Mesenteric fat pad (tissue), 1 donor: ENCODE measurements at places on chromosomes 5 and 9. TPM values are rescaled to one million over a fixed set of nuclear protein-coding genes. Genes with fewer than 3 reads are reported as not detected.

- no peak for DNase-seq
Measured at GRCh38 chr5:179141867-179142266, 81.7 kb downstream of the ZNF354C start.

DNA sequence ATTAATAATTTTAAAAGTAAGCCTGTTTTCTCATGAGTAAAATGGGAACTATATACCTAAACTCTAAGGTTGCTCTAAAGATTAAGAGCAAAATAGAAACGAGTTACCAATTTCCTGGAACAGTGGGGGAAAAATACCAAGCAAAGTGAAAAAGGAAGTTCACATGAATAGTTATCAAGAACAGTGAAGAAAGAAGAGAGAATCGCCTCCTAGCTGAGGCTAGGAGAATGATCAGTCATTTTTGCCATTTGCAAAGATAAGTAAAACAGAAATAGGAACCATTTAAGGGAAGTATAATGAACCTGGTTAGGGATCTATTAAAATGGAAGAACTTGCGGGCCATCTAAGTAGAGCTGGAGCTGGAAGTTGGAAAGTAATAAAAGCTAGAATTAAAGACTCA, 50.7 kb downstream of the P4HA2 start:
- DNase-seq = no peak

- no peak for DNase-seq
Measured at GRCh38 chr5:38576442-38576841, 20.0 kb upstream of the LIFR start.

GTF3C5 gene
- total RNA-seq = 32.3 TPM

DNA sequence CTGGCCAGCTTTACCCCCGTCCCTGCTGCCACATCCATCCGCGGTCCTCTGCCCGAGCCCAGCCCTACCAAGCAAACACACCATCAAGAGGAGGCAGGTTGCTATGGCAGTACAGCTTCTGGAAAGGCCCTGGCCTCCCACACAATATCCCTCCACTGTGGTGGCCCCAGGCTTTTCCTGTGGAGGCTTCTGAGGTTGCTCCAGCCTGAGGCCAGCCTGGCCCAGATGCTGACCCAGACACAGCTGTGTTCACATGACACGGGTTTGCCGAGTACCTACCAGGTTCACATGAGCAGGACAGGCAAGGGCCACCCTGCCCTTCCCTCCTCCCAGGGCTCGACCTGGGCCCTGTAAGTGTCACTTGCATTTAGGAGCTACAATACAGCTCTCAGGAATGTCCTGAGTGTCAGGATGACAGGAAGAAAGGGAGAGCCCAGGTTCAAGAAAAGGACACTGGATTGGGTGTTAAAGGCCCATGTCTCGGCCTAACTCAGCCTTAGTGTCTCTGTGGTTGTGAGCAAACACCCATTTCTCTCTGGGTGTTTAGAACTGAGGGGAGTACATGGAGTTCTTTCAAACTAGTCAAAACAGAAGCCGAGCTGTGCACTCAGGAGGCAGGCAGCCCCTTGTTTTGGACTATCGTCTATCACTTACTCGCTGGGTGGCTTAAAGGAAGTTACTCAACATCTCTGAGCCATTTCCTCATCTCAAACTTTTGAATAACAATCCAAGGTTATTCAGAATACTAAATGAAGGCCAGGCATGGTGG, 40.2 kb downstream of the NAIF1 start:
- DNase-seq = no peak

PGM5 gene
- 17.6 TPM for total RNA-seq

DNA sequence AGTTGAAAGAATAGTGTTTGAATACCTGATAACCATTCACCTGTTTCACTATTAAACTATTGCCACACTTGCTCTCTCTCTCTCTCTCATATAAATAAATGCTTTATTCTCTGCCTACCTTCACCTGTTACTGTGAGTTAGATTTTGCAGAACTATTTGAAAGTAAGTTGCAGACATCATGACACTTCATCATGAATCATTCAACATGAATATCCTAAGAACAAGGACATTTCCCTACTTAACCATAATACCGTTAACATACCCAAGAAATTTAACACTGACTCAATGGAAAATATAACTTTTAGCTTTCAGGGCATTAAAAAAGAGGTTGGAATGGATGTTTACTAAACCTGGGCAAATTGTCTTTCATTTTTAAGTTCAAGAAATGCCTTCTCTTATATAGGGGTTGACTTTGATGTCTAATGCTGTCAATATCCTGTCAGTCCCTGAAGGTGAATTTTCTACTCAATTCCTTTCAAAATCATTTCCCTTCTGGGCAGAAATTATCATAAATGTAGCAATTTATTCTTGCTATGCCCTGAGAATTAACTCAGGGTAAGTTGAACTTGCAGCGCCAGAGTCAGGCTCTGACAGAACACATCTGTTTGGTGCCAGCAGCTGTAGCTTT, 582.6 kb upstream of the TLE4 start:
- no peak for DNase-seq

- DNase-seq = no peak
Measured at GRCh38 chr5:161373345-161373707, 173.2 kb downstream of the GABRB2 start.

DNA sequence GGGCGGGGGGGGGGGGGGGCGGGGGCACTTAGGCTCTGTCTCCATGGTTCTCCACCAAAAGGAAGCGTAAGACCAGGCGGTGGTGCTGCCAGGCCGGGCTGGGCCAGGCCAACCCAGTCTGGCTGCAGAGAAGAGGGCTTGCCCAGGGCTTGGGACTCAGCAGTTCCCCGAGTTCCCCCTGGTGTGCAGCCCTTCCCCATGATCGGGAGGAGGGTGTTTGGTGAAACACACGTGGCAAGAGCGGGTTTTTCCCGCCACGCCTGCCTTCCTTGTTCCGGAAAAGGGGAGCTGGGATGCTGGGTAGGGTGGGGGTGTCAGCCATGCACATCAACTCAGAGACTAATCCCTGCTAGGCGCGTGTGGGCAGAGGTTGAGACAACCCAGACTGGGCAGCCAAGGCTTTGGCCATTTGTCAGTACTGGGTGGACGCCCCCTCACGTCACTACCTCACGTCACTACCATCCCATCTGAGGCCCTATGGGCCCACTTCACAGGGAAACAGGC, 32.9 kb downstream of the PRRX2 start:
- no peak for DNase-seq

DNA sequence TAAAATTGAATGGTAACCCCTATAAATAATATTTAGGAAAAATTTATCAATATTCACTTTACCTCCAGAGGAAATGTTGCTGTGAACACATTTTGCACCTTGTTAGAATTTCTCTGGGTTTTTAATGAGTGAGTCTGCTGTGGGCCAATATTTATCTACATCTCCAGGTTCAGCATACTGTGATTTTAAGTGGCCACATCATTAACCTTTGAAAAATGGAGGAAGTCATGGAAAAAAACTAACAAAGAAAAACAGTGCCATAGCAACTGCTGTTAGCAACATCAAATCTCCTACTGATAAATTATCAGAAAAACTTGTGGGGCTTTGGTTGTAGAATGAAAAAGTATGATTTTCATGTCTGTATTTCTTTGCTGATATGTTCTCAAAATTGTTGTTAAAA, 55.0 kb downstream of the CD180 start:
- no peak for DNase-seq

- DNase-seq = no peak
Measured at GRCh38 chr5:1853531-1853930, 29.2 kb downstream of the IRX4 start.

- DNase-seq = no peak
Measured at GRCh38 chr5:1021136-1021968, 12.8 kb downstream of the NKD2 start.

SLCO6A1 gene
- total RNA-seq = not detected

- DNase-seq = no peak
Measured at GRCh38 chr9:112245126-112245525, 70.0 kb upstream of the SUSD1 start.

GRCh38 chr5:57718155-57718554, 235.5 kb upstream of the ACTBL2 start:
- DNase-seq = no peak

FYB1 gene
- total RNA-seq = 27.8 TPM

DNA sequence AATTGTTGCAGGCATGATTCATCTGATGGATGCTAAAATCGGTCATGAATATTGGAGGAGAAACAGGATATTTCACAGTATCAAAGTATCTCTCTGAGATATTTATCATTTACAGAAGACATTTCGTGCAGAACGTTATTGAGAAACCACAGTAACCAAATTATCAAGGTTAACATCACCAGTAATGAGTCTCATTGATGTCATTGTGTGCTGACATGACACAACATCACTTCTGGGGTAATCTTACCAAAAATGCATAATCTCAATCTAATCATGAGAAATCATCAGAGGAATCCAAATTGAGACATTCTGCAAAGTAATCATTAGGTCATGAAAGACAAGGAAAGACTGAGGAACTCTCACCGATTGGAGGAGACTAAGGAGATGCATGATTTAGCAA, 42.7 kb downstream of the C5orf22 start:
- DNase-seq = no peak

GRCh38 chr5:133265720-133266526, 214.1 kb downstream of the HSPA4 start:
- DNase-seq = no peak

DNA sequence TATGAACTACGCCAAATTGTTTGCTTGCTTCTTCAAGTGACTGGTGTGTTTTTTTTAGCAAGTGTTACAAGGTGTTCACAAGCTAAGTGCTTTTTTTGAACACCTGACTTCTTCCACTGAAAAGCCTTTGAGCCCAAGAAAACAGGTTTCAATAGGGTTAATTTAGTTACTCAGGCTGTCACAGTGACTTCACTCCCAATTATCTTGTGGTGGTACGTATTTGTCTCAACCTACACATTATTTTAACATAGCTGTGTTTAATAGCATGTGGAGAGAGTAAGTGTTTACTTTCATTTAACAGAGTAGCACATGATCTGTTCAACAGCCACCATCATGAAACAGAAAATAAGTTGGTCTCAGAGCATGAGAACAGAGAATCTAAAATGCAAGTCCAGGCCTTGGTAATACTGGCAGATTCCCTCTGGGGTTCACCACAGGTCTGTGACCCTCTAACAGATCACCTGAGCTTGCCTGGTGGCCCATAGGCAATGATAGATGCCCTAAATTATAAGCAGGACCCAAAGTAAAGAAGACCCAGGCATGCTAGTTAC, 267.7 kb upstream of the SMARCA2 start:
- DNase-seq = no peak

- no peak for DNase-seq
Measured at GRCh38 chr5:179806250-179807048, at the start of gene MGAT4B. TSS of gene MGAT4B (minus strand) at chr5:179806866. CDS start at chr5:179806583, 283 bp downstream.

SV2C gene
- total RNA-seq = not detected

DNA sequence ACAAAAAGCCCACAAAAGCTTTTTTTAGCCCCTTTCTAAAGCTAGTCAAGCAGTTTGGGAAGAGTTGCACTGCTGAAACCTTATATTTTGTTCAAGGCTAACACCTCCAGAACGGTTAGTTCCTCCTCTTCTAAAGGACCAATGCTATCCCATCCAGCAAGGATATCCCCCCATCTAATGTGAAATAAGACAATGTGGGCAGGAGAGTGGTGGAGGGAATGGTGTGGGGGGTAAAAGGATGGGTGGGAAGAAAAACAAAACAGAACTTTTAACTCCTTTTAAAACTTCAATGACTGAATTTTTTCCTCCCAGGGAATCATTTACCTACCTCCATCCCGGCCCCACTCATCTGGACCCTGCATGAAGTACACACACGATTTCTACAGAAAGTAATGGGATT, 21.2 kb downstream of the PTCH1 start:
- DNase-seq = no peak

NEUROG1 gene
- total RNA-seq = not detected

LAMC3 gene
- total RNA-seq = 4.8 TPM

DNA sequence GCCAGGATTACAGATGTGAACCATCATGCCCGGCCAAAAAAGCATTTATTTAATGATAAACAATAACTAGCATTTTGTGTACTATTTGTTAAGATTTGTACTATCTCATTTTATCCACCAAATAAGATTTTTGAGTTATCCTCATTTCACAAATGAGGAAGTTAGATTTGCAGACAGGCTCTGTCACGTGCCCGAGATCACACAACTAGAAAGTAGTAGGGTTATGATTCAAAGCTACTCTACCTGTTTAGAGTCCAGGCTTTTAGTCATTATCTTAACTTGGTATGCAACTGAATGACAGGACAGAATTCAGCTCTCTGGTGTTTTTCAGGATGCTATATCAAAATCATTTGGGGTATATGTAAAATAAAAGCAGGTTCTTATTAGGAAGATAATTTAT, 20.5 kb downstream of the RANBP17 start:
- no peak for DNase-seq

GRCh38 chr5:174239718-174240117, 194.2 kb downstream of the NSG2 start:
- no peak for DNase-seq

DNA sequence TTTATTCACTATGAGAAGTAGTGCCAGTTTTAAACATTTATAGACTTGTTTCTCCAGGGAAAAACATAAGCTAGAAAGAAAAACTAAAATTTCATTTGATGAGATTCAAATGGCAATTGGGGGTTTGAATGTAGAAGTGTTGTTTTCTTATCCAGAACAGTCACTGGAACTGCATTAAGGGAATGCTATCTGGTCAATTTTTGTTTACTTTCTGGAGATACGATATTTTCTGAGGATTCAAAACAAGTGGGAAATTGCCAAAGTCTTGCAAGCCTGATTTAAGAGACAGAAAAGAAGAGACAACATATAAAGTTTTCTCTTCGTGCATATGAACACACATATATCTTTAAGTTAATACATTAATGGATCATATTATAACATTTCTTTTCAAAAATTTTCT, 118.4 kb downstream of the NXNL2 start:
- DNase-seq = no peak

GRCh38 chr5:179825655-179826182, 5.0 kb downstream of the SQSTM1 start:
- no peak for DNase-seq

PCDHA13 gene
- 0.58 TPM for total RNA-seq

DNA sequence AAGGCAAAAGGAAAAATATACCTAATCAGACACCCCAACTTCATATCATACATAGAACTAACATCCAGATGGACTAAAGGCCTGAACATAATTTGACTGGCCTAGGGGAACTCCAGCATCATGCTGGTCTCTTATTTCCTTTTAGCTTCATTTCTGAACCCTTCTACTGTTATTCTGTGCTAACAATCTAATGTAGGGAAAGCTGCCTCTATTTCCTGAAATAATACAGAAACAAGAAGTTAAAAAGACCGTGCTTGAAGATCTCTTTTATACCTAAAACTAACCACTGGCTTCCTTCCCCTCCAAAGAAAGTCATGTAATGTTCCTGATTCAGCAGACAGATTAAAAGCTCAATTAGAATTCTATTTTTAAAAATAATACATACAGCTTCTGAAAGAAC, 36.7 kb downstream of the LPAR1 start:
- DNase-seq = no peak

DNA sequence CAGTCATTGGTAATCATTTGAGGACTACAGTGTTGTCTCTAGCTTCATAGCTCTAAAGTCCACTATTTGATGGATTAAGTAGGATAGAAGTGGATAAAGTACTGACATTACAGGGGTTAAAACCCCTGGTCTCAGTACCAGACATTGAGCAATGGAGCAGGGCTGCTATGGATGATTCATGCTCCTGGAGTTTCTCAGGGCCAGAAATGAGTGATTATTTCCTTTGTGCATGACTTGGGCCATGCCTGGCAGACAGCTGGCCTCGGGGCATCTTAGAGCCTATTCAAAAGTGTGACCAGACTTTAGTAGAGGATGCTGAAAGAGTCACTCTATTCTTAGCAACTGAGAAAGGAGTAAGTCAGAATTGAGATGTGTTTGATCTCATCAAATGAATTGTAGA, 350.7 kb upstream of the TLE4 start:
- no peak for DNase-seq
